ENCODE measurements at places on chromosomes 2 and 18.

GRCh38 chr2:155866477-155866876 lies 466.0 kb downstream of the NR4A2 start:
- no peak for DNase-seq

GRCh38 chr2:232646726-232647125 lies 13.3 kb downstream of the EFHD1 start:
- no peak for DNase-seq

DNA sequence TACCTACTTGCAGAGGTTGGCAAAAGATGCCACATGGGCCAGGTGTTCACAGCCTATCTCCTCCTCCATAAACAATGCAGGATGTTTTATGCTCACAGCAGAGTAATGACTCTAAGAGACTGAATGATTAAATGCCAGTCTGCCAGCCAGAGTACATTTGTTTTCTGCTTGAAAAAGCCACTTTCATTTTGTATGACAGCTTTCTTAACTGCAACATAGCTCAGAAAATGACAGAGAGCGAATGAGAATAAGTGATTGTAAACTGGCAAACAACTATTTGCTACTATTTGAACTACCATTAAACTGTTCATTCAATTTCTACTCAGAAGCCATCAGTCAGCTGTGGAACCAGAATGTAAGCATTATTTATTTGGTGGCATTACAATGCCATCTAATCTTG lies 50.6 kb upstream of the DCC start:
- DNase-seq = no peak

DNA sequence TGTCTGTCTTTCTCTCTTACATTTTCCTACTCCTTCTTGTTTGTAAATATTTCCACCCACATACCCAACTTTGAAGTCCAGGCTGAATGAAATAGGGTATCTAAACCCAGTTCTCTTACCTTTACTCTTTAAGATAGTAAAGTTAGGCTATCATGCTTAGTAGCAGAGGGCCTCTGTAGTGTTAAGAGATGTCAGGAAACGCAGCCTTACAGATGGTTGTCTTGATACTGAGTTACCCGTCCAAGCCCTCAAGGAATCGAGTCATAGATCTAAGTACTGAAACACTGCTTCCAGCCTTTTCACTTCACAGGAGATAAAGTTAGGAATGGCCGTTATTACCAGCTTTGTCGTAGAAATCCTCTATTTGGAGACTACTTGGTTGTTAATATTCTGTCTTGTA lies 24.3 kb downstream of the MRPS9 start:
- no peak for DNase-seq

- DNase-seq = no peak
Observed at GRCh38 chr2:241945311-241945710, 75.8 kb downstream of the RTP5 start.

DNA sequence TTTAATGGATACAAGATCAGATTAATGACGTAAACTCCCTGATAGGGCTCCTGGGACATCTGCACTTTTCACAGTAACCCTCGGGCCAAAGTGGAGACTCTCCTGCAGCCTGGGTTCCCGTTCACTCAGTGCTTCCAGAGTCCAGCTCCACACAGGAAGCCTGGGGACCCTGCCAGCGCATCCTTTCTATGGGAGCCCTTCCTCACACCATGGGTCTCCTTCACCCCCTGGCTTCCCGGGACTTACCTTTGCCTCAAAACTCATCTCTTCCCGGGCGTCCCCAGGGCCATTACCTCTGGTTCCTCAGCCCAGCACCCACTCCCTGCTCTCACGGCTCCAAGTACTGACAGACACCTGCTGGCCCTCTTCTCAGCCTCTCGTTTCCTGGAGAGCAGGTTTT lies 40.7 kb upstream of the KLF11 start:
- DNase-seq = no peak

Measured in RCC 7860 (cell line).